RPMI7951 (cell line): ENCODE measurements at places on chromosomes 5 and 9. TPM values are rescaled to one million over a fixed set of nuclear protein-coding genes. Genes with fewer than 3 reads are reported as not detected.

PLPP6 gene
- 5.4 and 5.5 TPM in 2 replicates for total RNA-seq

C9 gene
- total RNA-seq: not detected in 2 replicates

GABRA6 gene
- not detected in 2 replicates for total RNA-seq

NEURL1B gene
- total RNA-seq: 3.8 and 5.9 TPM in 2 replicates
